ENCODE measurements at places on chromosomes 11 and 22.

DNA sequence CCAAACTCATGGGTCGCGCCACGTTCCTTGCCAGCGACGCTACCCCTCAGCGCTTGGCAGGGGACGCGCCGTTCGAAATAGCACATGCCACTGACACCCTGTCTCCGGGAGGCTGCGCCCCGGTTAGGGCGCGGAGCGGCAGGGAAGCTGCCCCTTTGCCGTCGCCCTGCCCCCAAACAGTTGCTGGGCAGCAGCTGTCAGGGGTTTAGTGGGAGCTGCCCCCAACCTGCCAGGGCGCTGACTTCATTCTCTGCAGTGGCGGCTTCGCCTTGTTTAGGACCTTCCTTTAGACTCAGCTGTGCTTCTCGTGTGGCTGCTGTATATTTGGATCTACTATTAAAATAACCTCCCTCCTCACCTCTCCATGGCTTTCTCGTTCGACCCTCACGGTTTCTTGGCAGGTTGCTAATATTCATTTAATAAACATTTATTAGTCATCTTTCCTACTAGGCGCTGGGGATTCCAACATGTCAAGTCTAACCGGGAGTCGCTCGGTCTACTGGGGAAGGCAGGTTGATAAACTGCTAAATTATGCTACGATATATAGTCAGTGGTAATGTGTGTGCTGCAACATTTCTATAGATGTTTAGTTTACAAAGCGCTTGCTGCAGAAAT, 782 bp downstream of the TMEM109 start:
- DNase-seq: peak; percentile 57

DNA sequence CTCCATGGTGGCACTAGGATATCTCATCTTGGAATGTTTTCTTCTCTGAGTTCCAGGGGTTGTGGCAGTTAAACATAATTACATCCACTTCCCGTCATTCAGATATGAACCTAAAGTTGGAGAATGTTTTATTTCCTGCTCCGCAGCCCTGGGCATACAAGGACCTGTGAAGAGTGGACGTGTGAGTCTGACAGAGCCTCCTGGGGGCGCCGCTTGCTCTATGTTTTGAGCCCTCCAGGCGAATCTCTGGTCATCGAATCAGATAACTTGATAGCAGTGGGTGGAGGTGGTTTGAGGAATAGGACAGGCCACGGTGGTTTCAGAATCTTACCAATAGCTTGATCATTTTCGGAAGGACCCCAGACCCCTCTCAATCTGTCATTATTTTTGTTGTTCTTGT, 174.2 kb downstream of the NTM start:
- no peak for DNase-seq

GRCh38 chr11:9619971-9620370, 43.9 kb upstream of the SWAP70 start:
- no peak for DNase-seq

GRCh38 chr11:57276169-57276970, 39.3 kb upstream of the APLNR start:
- DNase-seq: no peak

- peak; percentile 49 for DNase-seq
Observed at GRCh38 chr11:131064373-131064991, 148.2 kb upstream of the SNX19 start.

GRCh38 chr11:71086687-71087258, 165.6 kb downstream of the SHANK2 start:
- DNase-seq: no peak

DNA sequence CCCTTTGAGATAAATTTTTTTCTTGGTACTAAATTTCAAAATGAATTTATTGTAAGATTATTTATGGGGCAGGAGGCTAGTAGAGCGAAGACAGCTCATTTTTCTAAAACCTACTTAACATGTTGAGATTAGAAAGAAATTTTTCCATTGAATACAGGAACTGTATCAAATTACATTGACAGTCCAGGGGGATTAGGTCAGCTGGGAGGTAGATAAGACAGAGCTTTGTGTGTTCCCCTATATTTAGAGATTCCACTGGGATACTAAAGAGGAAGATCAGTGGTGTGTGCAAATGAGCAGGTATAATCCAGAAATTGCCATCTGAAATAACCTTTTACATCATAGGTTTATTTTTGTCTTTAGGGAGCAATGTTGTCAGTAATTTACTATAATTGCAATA, 32.1 kb downstream of the ENDOD1 start:
- DNase-seq: no peak

DNA sequence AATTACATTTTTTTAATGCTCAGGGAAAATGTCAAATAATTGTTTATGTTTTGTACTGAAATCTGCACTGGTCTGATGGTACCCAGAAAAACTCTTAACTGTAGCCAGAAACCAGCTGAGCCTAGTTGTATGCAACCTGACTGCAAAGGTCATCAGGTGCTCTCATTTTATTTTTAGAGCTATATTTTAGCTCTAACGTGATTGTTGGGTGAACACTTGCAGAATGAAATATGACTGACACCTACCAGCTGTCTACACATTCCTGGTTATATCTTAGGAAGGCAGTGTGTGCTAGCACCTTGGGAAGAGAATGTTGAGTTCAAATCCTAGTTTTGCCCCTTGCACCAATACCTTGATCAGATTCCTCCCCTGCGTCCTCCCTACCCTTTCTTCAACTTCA, 23.6 kb downstream of the PTPRJ start:
- no peak for DNase-seq

GRCh38 chr22:45435544-45436139, 22.1 kb downstream of the RIBC2 start:
- peak; percentile 86 for DNase-seq

DNA sequence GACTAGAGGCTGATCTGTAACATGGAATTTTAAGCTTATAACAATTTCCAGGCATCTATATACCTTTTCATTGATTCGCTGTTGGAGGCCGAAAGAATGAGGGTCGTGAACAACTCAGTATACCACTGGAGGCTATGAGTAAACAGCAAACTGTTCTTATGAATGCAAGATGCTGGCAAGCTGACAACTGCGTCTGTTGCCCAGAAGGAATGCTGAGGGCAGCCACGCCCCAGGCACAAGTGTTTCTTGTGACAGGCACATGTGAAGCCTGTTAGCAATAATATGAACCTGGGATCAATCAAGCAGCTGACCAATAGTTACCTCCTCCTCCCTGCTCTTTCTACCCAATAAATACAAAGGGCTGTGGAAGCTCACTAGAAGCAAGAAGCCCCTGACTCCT, 15.3 kb downstream of the RTCB start:
- DNase-seq: peak; percentile 33

- no peak for DNase-seq
Observed at GRCh38 chr11:111918390-111919256, at the start of gene C11orf52. TSS of gene C11orf52 (plus strand) at chr11:111918913. CDS start at chr11:111918973, 60 bp downstream.

GRCh38 chr11:35160246-35160824, 21.4 kb downstream of the CD44 start:
- DNase-seq: no peak

- peak; percentile 64 for DNase-seq
Observed at GRCh38 chr11:36333897-36334296, 37.8 kb downstream of the PRR5L start.

- DNase-seq: no peak
Observed at GRCh38 chr11:120599816-120600420, 88.4 kb downstream of the GRIK4 start.

DNA sequence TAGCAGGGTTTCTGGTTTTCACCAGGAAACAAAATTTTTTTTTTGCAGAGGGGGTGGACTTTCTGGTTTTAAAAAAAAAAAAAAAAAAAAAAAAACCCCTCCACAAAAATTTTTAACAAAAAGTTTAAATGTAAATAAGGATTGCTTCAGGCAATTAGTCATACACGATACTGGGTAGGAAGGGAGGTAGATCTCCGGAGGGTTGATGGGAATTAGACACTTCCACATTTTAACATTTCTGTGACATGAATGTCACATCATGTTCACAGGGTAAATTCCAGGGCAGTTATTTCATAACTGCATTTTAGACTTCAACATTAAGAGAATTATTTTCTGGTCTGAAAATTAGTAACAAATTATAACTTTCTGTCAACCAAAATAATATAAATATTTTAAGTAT, 15.9 kb downstream of the NUP98 start:
- peak; percentile 48 for DNase-seq

GRCh38 chr22:43152357-43153071, 1.2 kb downstream of the TSPO start:
- DNase-seq: peak; percentile 88

DNA sequence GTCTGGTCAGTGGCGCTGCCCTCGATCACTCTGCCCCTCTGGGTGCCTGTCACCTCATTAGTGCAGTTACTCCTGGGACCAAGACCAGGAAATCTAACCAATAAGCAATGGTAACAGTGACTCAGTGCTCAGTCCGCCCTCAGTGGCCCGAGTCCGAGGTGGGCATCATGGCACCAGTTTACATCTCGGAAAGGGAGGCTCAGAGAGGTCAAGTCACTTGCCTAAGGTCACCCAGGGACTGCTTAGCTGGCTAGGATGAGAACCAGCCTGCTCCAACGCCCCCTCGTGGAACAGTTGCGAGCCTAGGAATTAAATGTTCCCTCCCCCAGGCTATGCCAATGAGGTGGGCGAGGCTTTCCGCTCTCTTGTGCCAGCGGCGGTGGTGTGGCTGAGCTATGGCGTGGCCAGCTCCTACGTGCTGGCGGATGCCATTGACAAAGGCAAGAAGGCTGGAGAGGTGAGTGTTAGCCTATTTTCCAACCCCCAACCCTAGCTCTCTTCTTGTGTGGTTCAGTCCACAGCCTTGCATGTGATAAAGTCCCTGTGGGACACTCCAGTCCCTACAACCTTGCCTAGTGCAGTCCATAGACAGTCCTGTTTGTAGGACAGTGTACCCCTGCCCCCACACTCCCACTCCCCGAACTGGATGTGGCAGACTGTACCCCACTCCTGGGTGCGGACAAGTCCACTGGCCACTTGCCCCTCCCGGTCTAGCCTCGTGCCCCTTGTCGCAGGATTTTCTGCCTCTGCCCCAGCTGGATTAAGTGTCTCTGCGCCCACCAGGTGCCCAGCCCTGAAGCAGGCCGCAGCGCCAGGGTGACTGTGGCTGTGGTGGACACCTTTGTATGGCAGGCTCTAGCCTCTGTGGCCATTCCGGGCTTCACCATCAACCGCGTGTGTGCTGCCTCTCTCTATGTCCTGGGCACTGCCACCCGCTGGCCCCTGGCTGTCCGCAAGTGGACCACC, 1.1 kb downstream of the MTFP1 start:
- peak; percentile 89 for DNase-seq

- no peak for DNase-seq
Observed at GRCh38 chr11:107991868-107992414, 16.8 kb upstream of the CUL5 start.
